ENCODE measurements at places on chromosomes 16 and 17.

DNA sequence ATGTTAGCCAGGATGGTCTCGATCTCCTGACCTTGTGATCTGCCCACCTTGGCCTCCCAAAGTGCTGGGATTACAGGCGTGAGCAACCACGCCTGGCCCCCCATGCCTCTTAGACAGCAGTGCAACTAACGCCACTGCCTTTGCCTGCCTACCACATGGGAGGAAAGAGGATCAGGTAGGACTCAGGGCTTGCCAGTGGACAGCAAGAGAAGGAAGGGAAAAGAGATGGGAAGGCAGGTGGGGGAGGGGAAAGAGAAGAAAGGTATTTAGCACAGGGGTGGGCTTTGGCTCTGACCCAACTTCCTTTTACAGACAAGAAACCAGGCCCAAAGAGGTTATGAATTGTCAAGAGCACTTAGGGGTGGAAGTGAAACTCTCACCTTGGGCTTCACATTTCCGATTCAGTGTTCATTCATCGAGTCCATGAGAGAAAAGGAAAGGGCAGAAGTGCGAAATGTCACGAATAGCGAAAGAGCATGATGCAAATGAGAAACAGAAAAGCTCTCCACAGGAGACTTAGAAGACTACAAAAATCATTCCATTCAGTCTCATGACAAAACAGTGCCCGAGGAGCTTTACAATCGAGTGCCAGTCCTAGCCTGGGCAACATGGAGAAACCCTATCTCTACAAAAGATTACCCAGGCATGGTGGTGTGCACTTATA, 36.4 kb downstream of the CDK5R1 start:
- no peaks in the 10 kb centered on the region for H3K27me3 ChIP-seq
- 0 out of 2 replicates have a peak, but pooled peaks cover 4% of the 10 kb centered on the region for H3K4me1 ChIP-seq
- H3K4me3 ChIP-seq = no peak overlapping the region
- H3K27ac ChIP-seq = no peak overlapping the region
- no peaks in the 10 kb centered on the region for H3K36me3 ChIP-seq

- no peak overlapping the region for H3K4me3 ChIP-seq
- H3K4me1 ChIP-seq = no peaks in the 10 kb centered on the region
- no peak overlapping the region for H3K27ac ChIP-seq
- no peaks in the 10 kb centered on the region for H3K36me3 ChIP-seq
- no peak for DNase-seq
These were observed 11.9 kb downstream of the KIF19 start for GRCh38 chr17:74337834-74338500.

DNA sequence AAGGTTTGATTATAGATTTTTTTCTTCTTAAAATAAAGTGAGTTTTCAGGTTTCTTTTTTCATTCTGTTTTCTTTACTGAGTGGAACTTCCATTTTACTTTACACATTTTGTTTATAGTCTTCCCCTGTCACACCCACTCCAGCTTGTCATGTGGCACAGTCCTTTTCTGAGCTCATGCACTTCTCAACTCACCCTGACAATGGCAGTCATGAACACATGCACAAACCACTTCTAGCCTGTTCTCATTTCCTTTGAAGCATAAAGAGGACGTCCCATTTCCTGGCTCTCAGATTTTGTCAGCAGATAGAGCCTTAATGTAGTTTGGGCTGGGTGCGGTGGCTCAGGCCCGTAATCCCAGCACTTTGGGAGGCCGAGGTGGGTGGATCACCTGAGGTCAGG, 168.0 kb downstream of the AHSP start:
- H3K4me1 ChIP-seq = no peaks in the 10 kb centered on the region
- peaks cover 11% of the 10 kb centered on the region for H3K27me3 ChIP-seq
- H3K36me3 ChIP-seq = no peaks in the 10 kb centered on the region
- no peak overlapping the region for H3K27ac ChIP-seq

DNA sequence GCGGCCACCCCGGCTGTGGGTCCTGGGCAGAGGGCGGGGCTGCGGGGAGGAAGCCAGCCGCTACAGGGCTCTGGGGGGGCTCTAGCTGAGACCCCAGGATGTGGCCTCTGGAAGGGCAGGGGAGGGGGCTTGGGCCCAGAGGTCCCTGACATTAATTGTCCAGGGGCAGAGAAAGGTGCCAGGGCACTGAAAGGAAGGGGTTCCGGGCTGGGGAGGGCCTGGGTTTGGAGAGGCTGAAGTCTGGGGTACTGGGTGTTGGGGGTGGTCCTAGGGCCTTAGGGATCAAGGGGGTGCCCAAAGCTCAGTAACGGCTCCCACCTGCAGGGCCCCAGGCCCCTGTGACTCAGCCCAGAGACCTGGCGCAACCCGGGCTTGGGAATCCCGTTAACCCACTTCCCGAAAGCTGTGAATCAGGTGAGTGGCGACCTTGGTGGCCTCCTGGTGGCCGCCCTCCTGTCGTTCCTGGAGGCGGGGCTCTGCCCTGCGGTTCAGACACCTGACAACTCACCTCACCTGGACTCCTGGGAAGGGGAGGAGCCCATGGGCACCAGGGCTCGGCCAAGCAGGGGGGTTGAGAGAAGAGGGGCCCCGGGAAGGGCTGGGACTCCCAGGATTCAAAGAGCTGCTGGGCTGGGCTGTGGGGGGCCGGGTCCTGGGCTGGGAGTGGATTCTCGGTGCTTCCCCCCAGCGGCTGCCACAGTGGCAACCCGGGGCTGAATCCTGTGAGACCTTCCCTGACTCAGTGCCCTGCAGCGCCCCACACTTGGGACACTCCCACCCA, 465 bp upstream of the PRSS22 start:
- peaks cover 28% of the 10 kb centered on the region for H3K36me3 ChIP-seq
- DNase-seq = peak; percentile 99
- H3K4me3 ChIP-seq = peak overlapping the region; percentile 99
- peaks cover 14% of the 10 kb centered on the region for H3K4me1 ChIP-seq

DNA sequence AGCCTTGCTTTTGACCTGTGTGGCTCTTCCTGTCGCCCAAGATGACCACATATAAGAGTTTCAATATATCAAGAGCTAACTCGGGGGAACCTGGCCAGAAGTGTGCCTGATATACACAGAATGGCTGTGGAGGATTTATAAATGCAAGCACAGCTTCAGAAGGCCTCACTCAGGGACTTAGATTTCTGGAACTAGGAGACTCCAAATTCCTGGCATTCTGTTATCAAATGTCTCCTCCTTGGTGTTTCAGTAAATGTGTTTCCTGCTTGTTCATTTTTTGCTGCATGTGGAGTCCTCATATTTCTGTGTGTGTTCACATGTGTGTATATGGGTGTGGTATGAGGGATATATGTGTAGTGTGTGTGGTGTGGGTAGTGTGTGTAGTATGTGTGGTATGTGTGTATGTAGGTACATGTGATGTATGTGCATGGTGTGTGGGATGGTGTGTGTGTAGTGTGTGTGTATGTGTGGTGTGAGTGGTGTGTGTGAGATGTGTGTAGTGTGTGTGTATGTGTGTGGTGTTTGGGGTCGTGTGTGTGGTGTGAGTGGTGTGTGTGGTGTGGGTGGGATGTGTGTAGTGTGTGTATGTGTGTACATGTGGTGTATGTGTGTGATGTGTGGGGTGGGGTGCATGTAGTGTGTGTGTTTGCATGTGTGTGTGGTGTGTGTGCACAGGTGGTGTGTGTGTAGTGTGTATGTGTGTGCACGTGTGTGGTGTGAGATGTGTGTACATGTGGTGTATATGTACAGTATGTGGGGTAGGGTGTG, 981 bp upstream of the CD300H start:
- H3K36me3 ChIP-seq = no peaks in the 10 kb centered on the region
- H3K27me3 ChIP-seq = peaks cover 80% of the 10 kb centered on the region
- no peak for DNase-seq
- H3K27ac ChIP-seq = no peak overlapping the region
- H3K4me3 ChIP-seq = no peak overlapping the region

GRCh38 chr16:17409894-17410293, 60.9 kb downstream of the XYLT1 start:
- H3K4me3 ChIP-seq = no peak overlapping the region
- H3K27ac ChIP-seq = no peak overlapping the region
- H3K36me3 ChIP-seq = no peaks in the 10 kb centered on the region
- no peak for DNase-seq
- H3K4me1 ChIP-seq = no peaks in the 10 kb centered on the region

DNA sequence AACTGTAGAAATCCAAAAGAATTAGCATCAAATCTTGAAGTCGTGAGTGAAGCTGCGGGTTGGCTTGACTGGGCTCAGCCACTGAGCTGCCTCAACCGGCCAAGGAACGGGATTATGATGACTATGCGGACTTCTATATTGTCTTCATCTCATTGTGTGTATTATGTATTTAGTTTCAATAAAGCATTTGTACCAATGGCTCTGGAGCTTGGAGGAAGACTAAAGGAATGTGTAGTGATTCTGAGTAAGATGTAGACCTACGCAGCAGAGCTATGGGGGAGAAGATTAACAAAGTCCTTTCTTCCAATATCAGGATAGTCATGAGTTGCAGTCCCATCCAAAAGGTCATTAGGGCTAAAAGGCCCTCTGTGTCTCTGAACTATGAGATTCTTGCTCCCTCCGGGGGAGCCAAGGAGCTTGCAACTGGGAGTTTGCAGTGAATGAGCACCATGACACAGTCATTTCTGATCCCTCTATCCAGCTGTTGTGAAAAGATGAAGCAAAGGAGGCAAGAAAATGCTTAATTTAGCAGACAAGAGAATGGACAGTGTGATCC, 8.3 kb downstream of the EME1 start:
- H3K4me1 ChIP-seq = no peaks in the 10 kb centered on the region
- peaks cover 36% of the 10 kb centered on the region for H3K36me3 ChIP-seq
- H3K4me3 ChIP-seq = no peak overlapping the region
- no peaks in the 10 kb centered on the region for H3K27me3 ChIP-seq
- H3K27ac ChIP-seq = no peak overlapping the region
- no peak for DNase-seq

DNA sequence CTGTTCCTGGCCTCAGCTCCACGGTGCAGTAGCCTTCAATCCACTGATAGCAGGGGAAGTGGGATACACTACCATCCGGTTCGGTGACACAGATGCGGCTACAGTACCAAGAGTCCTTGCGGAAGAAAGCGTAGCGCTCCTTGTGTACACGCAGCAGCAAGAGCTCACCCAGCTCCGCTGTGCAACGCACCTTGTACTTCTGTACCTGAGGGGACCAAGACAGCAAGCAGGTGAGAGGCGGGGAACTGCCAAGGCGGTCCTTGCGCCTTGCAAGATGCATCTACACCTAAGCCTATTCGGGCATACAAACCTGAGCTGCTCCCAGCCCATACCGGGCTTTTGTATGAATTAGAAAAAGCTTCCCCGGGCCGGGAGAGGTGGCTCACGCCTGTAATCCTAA, 1.5 kb downstream of the ALOXE3 start:
- no peak overlapping the region for H3K27ac ChIP-seq
- DNase-seq = no peak
- no peaks in the 10 kb centered on the region for H3K27me3 ChIP-seq
- H3K4me3 ChIP-seq = no peak overlapping the region

DNA sequence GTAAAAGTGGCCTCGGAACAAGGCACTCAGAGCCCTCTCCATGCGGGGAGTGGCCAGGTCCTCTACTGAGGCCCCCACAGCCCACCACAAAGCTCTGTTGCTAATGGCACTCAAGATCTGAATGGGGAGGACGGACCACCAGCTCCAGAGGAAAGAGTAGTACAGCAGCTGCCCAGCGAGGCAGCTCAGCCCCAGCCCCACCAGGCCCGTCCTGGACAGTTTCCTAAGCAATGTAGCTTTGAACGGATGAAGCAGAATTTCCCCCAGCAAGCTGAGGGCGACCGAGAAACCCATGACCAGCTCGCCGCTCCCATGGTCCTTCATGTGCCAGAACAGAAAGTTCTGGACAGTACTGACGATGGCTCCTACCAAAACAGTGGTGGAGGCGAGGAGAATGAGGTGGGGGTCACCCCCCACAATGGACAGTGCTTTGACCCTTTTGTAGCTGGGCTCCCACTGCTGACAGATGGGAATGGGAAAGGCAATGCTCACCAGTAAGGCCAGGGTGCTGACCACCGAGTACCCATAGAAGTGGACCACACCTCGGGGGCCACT, 1.5 kb downstream of the MFSD6L start:
- no peak for DNase-seq
- H3K27ac ChIP-seq = no peak overlapping the region
- no peaks in the 10 kb centered on the region for H3K36me3 ChIP-seq
- peaks cover 31% of the 10 kb centered on the region for H3K27me3 ChIP-seq

DNA sequence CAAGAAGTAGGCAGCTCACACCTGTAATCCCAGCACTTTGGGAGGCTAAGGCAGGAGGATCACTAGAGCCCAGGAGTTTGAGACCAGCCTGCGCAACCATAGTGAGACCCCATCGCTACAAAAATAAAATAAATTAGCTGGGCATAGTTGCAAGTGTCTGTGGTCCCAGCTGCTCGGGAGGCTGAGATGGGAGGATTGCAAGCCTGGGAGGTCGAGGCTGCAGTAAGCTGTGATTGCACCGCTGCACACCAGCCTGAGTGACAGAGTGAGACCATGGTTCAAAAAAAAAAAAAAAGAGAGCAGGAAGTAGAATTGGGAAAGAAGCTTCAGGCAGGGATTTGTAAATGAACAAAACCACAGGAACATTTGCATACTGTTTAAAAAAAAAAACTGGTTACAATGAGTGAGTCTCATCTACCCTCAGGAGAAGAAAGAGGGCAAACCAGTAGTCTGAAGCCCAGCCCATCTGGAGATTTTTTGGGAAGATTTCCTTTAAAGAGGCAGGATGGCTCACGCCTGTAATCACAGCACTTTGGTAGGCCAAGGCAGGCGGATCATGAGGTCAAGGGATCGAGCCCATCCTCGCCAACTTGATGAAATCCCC, 7.9 kb downstream of the MPV17L start:
- peaks cover 9% of the 10 kb centered on the region for H3K4me1 ChIP-seq
- no peaks in the 10 kb centered on the region for H3K36me3 ChIP-seq

All from PC-9 (cell line).